GM23248 (cell line): ENCODE measurements at places on chromosomes 6 and 20.

DNA sequence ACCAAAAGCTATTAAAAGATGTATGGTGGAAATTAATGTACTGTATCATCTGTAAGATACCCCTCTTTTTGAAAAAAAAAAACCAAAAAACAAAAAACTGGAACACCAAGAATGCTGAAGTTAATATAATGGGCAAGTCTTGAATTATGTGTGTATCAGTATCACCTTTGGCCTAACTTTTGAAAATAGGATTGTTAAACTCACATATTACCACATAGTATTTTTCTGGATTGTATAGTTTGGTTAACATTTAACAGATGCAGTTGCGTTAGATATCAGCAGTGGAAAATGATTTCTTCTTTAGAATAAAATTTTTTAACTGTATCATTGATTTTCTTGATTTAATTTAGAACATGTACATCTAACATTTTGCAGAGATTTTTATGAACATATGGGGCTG, 118.5 kb downstream of the LRRC1 start:
- DNase-seq = no peak

DNA sequence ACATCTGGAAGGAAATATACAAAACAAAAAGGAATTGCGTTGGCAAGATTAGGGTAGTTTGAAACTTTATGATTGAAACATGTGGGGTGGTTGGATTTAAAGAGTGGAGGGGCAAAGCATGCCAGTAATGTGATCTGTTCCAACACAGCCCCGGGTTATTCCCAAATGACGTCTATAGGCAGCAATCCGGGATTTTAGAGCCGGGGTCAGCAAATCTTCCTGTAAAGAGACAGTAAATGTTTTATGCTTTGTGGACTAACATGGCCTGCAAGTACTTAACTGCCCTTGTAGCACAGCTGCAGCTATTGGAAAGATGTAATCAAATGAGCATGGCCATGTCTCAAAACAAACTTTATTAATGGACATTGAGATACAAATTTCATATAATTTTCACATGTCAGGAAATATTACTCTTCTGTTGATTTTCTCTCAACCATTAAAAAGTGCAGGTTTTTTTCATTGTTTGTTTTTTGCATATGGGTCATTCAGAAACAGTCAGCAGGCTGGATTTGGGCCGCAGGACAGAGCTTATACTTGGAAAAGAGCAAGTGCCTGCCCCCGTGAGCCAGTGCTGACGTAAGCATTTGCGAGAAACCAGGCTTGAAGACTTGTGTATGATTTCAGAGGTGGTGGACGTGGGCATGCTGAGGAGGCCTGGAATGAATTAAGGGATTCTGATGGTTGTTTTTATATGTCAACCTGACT, 136.5 kb downstream of the DOK5 start:
- no peak for DNase-seq

DNA sequence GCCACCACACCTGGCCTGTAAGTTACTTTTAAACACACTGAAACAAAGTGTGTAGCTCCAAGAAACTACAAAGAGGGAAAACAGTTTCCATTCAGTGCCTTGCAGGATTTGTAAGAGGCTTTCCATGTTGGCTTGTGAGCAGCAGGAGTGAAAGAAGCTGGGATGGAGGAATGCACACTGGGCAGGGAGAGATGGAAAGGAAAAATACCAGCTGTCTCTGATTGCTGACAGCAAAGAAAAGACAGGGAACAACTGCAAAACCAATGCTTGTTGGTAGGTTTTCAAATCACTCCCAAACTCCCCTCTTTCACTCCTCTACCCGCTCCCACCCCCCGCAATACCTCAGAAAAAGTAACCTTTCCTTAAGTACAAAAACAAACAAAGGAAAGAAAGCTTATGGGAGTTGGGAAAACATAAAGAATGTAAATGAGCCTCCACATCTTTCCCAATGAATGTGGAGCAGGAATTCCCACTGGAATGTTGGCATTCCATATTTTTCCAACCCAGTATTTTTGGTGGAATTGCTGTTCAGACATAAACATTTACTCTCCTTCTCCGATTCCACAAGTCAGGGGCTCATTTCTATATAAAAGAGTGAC, 166.1 kb downstream of the THBS2 start:
- DNase-seq = no peak

GRCh38 chr20:59819496-59820203, 113.8 kb downstream of the SYCP2 start:
- no peak for DNase-seq

DNA sequence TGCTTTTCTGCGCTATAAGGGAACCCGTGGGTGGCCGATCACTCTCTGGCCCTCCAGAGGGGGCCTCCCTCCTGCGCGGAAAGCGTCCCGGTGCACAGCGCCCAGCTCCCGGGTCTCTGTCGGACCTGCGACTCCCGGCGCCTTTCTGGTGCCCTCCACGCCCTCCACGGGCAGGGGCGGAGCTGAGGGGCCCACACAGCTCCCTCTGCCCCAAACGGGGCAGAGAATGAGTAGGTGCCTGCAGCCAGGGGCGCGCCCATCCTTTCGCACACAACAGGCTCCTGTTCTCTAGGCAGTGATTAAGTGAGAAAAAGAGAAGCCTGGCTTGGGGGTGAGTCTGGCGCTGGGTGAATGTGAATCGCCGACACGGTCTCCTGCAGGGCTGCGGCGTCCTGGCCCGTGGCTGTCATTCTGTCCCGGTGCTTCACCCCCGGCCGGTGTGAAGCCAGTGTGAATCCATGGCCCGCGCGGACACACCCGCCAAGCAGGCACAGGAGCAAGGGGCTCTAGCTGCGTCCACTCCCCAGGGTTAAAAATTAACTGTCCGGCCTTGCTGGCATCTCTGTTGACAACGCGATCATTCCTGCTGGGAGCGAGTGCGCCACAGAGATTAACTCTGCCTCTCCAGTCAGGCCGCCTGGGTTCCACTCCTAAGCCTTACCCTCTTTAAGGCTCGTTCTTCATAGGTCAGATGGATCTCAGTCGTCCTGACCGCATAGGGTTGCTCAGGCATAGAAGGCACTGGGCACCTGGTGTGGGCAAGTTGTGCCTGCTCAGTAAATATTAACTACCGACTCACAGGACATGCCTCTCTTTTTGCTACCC, 88.8 kb downstream of the PCSK2 start:
- no peak for DNase-seq

DNA sequence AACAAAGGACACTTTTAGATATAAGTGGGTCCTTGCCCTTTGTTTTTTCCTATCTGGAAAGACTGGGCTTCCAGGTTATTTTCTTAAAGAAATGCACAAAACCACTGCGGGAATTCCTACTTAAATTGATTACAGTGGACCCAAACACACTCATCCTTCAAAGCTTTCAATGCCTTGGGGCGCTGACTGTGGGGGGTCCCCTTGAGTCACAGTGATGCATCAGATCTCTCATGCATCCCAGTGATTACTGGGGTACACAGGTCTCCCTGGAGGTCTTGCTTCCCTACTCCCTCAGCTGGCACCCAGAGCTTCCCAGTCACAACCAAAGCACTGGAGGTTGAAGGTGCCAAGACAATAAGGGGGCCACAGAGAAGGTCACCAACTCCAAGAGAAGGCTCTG, 20.7 kb downstream of the ABHD12 start:
- no peak for DNase-seq

DNA sequence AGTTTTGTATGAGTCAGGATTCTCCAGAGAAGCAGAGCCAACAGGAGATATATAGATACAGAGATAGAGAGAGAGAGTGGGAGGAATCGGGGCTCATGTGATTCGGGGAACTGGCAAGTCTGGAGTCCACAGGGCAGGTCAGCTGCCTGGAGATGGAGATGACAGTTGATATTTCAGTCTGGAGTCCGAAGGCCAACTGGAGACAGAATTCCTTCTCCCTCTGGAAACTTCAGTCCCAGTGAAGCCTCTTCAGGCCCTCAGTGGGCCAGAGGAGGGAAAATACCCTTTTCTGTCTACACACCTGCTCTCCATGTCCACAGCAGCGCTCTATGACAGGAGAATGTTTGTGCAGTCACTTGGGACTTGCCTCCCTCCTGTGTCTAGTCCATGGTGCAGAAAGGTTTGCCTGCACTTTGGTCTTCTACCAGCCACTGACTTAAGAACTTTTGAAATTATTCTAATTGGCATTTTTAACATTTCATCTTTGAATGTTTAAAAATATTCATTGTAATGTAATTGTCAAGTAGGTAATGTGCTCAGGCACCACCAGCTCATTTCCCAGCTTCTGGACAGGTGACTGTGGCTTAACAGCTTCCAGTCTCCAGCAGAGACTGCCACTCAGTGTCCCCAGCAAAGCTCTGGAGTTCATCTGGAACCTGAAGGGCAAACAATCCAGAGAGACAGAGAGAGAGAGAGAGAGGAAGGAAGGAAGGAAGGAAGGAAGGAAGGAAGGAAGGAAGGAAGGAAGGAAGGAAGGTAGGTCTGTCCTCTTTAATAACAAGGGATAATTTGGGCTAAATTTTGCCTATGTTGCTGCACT, 43.8 kb upstream of the AFDN start:
- no peak for DNase-seq

GRCh38 chr6:33430991-33431879, 11.4 kb downstream of the SYNGAP1 start:
- peak; percentile 64 for DNase-seq

GRCh38 chr6:24666097-24666640, 530 bp downstream of the TDP2 start:
- DNase-seq = peak; percentile 71

GRCh38 chr20:50438986-50439407, 71.2 kb upstream of the PTPN1 start:
- DNase-seq = peak; percentile 93

- DNase-seq = peak; percentile 84
Measured at GRCh38 chr6:145891126-145891525, 73.0 kb downstream of the SHPRH start.

DNA sequence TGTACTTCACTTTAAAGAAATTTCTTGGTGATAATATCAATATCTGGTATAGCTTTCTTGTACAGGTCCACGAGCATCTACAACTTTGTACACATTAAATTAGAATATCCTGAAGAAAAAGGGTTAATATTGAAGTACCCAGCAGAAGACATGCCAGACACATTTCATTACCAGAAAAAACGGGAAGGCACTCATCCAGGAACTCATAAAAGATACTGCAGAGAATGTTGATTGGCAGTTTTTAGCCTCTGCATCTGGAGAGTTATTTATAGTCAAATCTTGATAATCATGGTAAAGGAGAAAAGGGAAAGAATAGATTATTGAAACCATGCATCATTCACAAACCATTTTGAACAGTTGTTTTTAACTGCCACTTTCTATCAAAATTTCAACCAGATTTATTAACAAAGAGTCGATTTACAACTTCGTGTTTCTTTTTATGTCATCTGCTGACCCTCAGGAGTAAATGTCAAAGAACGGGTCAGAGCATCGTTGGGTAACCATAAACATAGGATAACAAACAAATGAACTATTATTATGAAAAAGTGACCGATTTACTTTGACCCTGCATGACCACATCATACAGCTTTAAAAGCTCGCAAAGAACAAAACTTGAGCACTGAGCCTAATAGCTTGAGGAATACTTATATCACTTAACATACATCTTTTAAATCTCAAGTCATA, 229.2 kb upstream of the SGK1 start:
- DNase-seq = no peak

- peak; percentile 69 for DNase-seq
Measured at GRCh38 chr20:6583134-6583738, 184.2 kb upstream of the BMP2 start.

GRCh38 chr6:137541534-137542063, 47.4 kb upstream of the OLIG3 start:
- DNase-seq = no peak

- peak; percentile 35 for DNase-seq
Measured at GRCh38 chr20:43667341-43668132, 623 bp downstream of the MYBL2 start.

DNA sequence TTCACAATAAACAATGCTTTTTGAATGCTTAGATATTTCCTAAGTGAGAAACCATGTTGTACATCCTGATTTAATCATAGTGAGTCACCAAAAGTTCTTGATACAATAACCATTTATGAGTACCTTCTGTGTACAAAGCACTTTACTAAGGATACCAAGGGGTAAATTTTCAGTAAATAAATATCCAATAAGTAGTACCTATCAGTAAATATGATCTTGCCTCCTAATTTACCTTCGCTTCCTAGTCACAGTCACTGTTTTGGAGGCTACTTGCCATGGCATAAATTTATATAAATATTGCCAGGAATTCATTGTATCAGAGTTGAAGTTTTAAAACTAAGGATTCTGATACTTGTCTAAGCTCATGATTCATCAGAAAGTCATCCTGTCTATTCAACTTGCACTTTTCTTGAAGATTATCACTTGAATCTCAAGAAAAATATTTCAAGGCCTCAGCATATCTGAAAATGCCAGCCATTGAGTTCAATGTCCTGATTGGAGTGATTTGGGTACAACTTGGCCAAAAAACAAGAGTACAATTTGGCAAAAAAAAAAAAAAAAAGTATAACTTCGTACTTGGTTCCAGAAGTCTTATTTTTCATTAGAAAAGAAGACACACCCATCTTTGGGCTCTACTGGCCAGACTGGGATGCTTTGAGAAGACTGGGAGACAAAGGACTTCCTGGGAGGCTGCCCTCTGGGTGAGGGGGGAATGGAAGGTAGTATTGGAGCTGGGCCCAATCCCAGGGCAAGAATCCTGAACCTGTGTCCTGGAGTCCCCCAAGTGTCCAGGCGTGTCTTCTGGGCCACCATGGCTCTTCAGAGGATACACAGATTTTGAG, 32.8 kb downstream of the RAB22A start:
- peak; percentile 78 for DNase-seq

DNA sequence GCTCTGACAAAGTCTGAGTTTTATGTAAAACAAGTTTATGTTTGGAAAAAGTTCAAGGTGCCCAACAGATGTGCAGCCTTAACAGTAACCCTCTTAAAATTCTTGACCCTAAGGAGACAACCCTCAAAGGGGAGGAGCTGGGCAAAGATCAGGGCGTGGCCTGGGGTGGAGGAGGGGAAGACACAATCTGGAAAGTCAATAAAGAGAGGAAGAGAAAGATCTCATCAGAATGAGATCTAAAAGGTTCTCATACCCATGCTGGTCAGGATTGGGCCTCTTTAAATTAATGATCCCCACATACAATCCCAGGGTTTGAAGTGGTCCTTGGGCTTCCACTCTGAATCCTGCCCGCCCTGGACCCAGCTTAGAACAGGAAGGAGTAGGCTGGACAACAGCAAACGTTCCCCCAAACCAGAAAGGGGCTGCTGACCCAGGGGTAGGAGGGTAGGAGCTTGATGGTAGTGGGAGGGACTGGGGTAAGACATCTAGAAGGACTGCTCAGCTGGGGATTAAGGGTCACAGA, 33.0 kb downstream of the FOXP4 start:
- DNase-seq = no peak

DNA sequence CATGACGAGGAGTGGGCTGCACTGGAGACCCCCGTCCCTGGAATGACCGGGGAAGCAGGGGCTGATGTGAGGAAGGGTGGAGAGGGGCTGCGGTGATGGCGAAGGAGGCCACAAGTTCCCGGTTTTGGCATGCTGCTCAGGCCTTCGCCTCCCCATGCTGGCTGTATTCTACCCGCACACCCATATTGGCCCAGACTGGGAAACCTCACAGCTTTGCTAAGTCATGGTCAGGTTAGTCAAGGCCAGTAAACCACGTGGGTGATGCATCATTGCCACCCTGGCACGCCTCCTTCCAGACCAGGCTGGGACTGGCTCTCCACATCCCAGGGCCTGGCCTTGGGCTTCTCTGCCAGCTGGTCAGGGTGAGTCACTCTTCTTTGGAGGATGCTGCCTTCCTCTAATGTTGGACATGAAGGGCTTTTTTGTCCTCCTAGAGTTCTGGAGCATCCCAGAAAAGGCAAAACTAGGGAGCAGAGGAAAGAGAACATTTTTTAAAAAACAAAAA, 53.8 kb downstream of the PCNA start:
- peak; percentile 99 for DNase-seq
